ENCODE measurements at places on chromosomes 1 and 21. TPM values are rescaled to one million over a fixed set of nuclear protein-coding genes. Genes with fewer than 3 reads are reported as not detected.

Gene HSD3B1
- not detected for total RNA-seq

Gene ATP6V1G3
- total RNA-seq = not detected

Gene TSSK3
- 0.31 TPM for total RNA-seq

Gene MYBPH
- not detected for total RNA-seq

Gene FCER1G
- total RNA-seq = 44.1 TPM

Gene OR2M7
- total RNA-seq = not detected

Gene PLEKHN1
- total RNA-seq = 25.4 TPM

Gene TRIM45
- total RNA-seq = 1.1 TPM

Gene LCA5L
- 1.7 TPM for total RNA-seq

GRCh38 chr1:225447650-225448089, 19.8 kb upstream of the LBR start:
- peak overlapping the region; percentile 84 for H3K27ac ChIP-seq
- no peaks in the 10 kb centered on the region for H3K36me3 ChIP-seq
- H3K4me1 ChIP-seq = peaks cover 53% of the 10 kb centered on the region

- peaks cover 2% of the 10 kb centered on the region for H3K4me1 ChIP-seq
- H3K27me3 ChIP-seq = no peaks in the 10 kb centered on the region
- peak overlapping the region; percentile 87 for H3K27ac ChIP-seq
Observed at GRCh38 chr1:11664336-11665065, 501 bp downstream of the FBXO6 start.

DNA sequence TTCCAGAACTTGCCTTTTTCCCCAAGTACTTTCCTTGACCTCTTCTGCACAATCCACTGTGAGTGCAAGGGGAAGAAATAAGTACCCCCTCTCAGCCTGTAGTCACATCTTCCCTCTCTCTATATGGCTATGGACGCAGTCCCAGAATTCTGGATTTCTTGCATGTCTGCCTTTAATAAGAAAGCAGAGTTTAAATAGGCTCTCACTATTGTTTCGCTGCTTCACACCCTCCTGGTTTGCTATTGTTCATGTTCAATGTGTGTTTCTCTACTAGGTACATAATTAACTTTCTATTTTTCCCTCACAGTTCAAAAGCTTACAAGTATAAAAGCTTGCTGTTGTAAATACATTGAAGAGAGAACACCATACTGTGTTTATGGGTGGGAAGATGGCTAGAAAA, 181.5 kb upstream of the C1orf105 start:
- H3K4me3 ChIP-seq = no peak overlapping the region
- no peaks in the 10 kb centered on the region for H3K4me1 ChIP-seq
- H3K36me3 ChIP-seq = no peaks in the 10 kb centered on the region
- H3K27me3 ChIP-seq = no peaks in the 10 kb centered on the region

DNA sequence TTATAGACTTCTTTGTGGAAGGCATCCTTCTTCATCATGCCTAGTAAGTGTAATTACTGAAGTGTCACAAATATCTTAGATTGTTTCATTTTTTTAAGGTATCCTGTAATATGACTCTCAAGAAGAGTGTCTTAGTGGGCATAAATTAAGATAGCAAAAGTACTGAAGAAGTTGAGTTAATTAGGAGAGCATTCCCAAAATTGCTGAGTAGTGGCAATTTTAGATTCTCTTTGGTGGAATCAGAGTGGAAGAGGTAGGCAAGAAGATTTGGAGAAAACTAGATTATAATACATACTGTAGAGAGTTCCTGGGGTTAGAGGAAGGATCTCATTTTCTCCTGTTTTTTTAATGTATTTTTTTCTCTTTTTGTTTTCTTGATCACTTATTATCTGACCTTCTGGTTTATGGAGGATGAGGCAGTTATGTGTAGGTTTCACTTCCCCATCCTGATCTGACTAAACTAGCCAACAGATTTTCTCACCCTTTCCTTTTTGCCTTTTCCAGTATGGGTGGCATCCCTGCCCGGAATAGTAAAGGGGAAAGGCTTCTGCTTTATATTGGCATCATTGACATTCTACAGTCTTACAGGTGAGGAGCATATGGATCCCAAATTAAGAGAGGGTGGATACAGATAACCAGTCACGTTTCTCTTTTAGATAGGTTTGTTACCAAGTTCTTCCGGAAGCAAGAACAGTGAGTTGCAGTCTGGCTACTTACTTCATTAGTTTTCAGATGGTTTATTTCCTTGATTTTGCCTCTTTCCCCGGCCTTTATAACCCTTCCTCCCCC, 16.7 kb upstream of the PSMD4 start:
- H3K4me1 ChIP-seq = no peaks in the 10 kb centered on the region
- H3K36me3 ChIP-seq = peaks cover 91% of the 10 kb centered on the region
- no peaks in the 10 kb centered on the region for H3K27me3 ChIP-seq

GRCh38 chr1:61636814-61637213, 88.1 kb downstream of the TM2D1 start:
- peak overlapping the region; percentile 74 for H3K27ac ChIP-seq
- DNase-seq = no peak
- peak overlapping the region; percentile 7 for H3K4me3 ChIP-seq

- no peak overlapping the region for H3K27ac ChIP-seq
- H3K4me1 ChIP-seq = no peaks in the 10 kb centered on the region
- peaks cover 5% of the 10 kb centered on the region for H3K36me3 ChIP-seq
- no peak for DNase-seq
- no peak overlapping the region for H3K4me3 ChIP-seq
- H3K27me3 ChIP-seq = peaks cover 34% of the 10 kb centered on the region
Observed at GRCh38 chr21:41481191-41481590, 26.8 kb downstream of the TMPRSS2 start.

- no peak for DNase-seq
- peaks cover 26% of the 10 kb centered on the region for H3K4me1 ChIP-seq
- peaks cover 15% of the 10 kb centered on the region for H3K27me3 ChIP-seq
- no peaks in the 10 kb centered on the region for H3K36me3 ChIP-seq
- H3K27ac ChIP-seq = peak overlapping the region; percentile 15
Observed at GRCh38 chr1:201253906-201254624, 29.2 kb upstream of the PKP1 start.

DNA sequence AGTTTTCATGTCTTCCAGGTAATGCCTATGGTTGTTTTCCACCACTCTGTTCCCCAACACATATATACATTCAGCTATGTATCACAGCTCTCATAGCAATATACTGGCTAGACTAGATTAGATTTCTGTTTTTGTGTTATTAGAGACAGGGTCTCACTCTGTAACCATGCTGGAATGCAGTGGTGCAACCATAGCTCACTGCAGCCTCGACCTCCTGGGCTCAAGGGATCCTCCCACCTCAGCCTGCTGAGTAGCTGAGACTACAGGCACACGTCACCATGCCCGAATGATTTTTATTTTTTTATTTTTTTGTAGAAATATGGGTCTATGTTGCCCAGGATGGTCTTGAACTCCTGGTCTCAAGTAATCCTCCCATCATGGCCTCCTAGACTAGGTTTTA, 37.7 kb downstream of the SYNJ1 start:
- peaks cover 12% of the 10 kb centered on the region for H3K36me3 ChIP-seq
- no peak overlapping the region for H3K27ac ChIP-seq
- no peaks in the 10 kb centered on the region for H3K27me3 ChIP-seq
- H3K4me1 ChIP-seq = no peaks in the 10 kb centered on the region
- no peak for DNase-seq

Measured in esophagus squamous epithelium (tissue), 5 donors.